Left lung (tissue), 14 donors: ENCODE measurements at places on chromosomes 5 and 9. TPM values are rescaled to one million over a fixed set of nuclear protein-coding genes. Genes with fewer than 3 reads are reported as not detected.

Gene SLC6A18
- not detected for total RNA-seq

Gene MLANA
- total RNA-seq, result not detected

- DNase-seq, result no peak
These were observed 91.5 kb downstream of the TLE4 start for GRCh38 chr9:79663300-79663699.

DNA sequence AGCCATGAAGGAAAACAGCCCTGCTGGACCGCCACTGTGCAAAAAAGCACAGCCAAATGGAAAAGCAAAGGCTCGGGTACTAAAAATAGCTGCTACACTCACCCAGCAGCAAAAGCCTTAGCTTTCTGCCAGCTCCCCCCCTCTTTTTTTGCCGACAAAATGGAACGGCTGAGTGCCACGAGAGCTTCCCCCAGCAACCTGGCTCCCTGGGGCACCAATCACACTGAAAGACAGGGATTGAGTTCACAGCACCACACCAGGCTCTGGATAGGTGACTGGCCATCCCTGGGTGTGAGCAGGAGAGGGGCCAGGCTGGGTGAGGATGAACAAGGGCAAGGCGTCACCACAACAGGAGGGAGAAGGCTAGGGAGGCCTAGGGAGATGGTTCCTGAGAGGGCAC lies 66.7 kb downstream of the SIL1 start:
- DNase-seq, result peak; percentile 64

- no peak for DNase-seq
These were observed 132.0 kb upstream of the RAI14 start for GRCh38 chr5:34524123-34524522.

DNA sequence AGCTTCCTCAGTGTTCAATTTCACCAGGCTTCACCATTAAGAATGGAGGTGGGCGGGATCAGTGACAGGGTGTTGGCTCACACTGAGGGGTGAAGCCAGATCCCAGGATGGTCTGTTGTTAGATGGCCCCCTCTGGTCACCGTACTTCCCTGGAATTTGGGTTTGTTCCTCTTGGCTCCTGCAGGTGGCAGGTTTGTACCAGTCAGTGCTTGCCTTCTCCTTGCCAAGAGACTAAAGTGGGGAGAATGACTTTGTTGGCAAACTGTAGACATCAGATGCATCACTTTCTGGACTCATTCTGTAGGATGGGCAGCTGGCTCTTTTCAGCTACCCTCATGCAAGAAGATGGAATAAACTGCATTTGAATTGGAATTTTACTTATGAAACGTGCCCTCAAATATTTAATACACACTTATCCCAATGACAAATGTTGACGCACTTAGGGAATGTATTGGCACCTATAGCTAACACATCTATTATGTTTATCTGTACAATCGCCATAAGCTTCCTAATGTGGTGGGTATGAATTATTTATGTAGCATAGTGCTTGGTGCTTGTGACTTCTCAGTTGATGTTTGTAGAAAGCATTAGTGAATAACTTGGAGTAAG lies 31.4 kb upstream of the ANKRD55 start:
- no peak for DNase-seq

DNA sequence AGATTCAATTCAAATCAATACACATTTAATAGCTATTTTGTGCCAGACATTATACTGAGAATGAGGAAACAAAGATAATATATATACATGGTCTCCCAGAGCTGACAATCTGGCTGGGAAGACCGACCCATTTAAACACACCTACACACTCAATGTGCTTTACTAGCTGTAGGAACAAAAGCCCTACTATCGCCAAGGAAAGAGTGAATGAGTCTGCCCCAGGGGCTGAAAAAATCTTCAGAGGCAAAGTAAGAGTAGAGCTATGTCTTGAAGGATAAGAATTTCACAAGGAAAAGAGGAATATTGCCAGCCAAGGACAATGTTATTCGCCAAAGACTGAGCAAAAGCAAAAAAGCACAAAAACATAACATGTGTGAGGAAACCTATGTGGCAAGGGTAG lies 6.6 kb downstream of the PFDN1 start:
- DNase-seq, result no peak
